ENCODE measurements at places on chromosomes 7 and 10.
A peak's percentile ranks its signal among the peaks of the same experiment; 100 is the strongest.

- DNase-seq: no peak
Measured at GRCh38 chr10:61390851-61391250, 62.3 kb downstream of the TMEM26 start.

- DNase-seq: no peak
Measured at GRCh38 chr10:1267148-1267547, 211.0 kb downstream of the WDR37 start.

- DNase-seq: no peak
Measured at GRCh38 chr7:99024066-99024465, 119.8 kb downstream of the SMURF1 start.

DNA sequence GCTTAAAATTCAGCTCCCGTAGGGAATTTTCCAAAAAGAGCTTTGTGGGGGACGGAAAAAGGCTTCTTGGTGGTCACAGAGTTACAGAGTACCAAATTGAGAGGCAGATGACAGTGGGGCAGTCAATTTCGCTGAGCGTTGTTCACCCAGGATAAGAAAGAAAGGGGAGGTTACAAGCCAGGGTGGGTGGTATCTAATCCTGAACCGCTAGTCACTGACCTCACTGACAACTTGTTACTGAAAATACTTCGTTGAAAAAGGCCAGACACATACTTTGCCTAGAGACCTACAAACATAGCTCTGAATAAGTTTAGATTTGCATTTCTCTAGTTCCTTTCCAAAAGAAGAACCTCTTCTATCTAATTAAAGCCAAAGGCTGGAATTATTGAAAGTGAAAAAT is at the start of gene CTNNA3:
Gene CTNNA3, minus strand, starts transcription at position 167 of the 400 bp plus-strand sequence.
- DNase-seq: peak; percentile 12

GRCh38 chr7:65463184-65463583 is 89.5 kb downstream of the ZNF92 start:
- DNase-seq: no peak

GRCh38 chr7:22420973-22421635 is 64.2 kb upstream of the RAPGEF5 start:
- no peak for DNase-seq

- no peak for DNase-seq
Measured at GRCh38 chr10:3271354-3272115, 99.0 kb upstream of the PITRM1 start.

DNA sequence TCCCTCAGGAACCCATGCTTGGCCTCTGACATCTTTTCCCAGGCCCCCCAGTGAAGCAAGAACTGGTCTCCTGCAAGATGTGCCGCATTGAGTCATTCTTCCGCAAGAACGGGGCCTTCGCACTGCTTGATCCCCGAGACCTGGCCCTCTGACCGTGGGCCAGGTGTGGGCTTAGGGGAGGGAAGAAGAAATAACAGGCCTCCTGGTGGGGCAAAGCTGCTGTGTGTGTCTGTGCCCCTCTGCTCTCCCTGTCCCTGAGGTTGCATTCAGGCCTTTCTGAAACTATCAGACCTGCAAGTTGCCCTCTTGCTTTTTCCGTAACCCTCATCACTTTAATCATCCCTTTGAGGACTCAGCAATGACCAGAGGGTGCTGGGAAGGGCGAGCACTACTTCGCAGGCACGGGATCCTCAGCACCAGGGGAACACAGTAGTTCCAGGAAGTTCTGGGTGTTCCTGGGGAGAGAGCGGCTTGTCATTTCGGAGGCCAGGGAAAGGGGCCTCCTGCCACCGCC is 6.0 kb downstream of the ATP6V1F start:
- DNase-seq: no peak

DNA sequence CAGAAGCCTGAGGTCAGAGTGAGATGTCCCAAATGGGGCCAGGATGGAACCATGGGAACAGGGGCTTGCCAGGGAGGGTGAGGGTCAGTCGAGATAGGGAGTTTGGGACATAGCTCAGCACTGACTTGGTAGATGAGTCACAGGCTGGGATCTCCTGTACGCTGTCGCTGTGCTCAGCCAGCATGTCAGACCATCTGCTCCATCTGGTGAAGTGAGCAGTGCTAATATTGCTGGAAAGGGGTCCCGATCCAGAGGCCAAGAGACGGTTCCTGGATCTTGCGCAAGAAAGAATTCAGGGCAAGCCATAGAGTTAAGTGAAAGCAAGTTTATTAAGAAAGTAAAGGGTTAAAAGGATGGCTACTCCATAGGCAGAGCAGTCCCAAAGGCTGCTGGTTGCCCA is 505.6 kb downstream of the GALNT17 start:
- no peak for DNase-seq

DNA sequence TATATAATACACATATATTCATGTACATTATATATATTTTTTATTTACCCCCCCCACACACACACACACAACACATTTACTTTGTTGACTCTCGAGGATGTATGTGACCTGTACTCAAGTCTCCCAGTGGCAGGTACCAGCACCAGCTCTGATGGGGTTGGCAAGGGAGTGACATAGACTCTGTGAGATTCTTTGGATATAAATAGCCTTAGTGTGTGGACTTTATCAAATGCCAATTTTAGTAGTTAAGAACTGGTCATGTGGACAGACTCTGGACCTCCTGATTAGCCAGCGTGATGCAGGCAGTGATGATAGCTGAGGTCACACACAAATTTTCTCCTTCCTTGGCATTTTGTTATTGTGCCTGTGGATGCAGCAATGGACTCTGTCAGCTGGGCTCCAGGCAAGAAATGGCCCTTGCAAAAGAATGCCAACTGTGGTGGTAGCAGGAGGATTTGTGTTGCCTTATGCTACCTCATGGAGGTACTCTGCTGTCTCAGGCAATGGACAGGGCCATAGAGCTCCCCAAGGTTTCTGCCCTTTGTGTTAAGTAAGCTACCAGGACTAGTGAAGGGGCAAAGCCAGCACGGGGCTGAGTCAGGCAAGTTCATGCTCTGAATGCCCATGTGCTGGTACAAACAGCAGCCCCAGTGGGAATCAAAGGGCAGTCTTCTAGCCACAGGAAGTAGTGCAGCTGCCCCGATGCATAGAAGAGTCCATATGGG is 224.6 kb upstream of the ZWINT start:
- peak; percentile 13 for DNase-seq

GRCh38 chr10:26739071-26739631 is 41.6 kb downstream of the PDSS1 start:
- DNase-seq: no peak

- DNase-seq: no peak
Measured at GRCh38 chr7:96016735-96017134, 244.4 kb downstream of the DYNC1I1 start.

DNA sequence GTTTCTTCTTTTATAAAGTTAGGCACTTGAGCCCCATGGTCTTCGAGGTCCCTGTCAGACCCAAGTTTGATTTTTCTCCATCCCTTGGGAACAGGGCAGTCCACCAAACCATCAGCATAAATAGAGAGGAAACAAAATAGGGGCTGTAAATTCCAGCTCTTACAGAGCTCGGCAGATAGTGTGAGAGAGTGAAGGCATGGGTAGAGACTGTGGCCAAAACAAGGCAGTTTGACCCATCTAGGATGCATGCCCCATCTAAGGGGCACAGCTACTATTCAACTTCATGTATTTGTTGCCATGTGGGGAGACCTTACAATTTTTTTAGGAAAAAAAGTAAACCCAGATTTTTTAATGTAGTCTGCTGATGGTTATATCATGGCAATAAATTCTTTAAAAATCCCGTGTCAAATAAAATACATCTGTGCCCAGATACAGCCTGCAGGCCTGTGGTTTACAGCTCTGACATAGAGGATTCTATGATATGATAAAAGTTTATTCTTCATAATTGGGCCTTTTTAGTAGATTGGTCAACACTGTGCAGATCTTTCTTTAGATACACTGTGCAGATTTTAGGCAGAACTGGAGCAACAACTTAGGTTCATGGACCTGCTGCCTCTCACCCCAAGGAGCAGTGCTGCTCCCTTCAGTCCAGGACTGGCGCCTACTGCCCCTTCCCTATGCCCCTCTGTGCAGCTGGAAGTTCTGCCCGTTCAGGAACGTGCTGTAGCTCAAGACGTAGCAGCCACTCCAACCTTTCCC is 5.3 kb downstream of the PPP1R3C start:
- DNase-seq: no peak

DNA sequence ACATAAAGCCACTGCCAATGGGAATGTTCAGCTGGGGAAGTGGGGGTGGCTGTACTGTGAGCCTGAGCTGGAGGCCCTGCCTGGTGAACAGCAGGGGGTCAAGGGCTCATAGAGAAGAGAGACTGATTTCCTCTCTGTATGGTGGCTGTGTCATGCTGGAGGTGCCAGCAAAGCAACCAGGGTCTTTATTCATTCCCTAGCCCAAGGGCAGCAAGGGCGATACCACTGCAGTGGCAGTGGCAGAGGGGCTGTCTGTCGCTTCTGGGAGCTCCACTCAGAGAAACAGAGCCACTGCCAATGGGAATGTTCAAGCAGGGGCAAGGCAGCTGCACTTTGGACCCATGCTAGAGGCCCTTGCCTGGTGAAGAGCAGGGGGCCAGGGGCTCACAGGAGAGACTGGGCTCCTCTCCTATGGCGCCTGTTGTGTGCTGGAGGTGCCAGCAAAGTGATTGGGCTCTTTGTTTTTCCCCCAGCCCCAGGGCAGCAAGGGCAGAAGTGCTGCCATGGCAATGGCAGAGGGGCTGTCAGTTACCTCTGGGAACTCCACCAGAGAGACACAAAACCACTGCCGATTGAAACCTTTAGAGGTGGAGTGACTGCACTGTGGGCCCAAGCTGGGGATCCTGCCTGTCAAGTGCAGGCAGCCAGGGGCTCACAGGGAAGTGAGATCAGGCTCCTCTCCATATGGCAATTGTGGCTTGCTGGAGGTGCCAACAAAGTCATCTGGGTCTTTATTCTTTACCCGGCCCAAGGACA is 545.1 kb downstream of the SH2D4B start:
- no peak for DNase-seq

DNA sequence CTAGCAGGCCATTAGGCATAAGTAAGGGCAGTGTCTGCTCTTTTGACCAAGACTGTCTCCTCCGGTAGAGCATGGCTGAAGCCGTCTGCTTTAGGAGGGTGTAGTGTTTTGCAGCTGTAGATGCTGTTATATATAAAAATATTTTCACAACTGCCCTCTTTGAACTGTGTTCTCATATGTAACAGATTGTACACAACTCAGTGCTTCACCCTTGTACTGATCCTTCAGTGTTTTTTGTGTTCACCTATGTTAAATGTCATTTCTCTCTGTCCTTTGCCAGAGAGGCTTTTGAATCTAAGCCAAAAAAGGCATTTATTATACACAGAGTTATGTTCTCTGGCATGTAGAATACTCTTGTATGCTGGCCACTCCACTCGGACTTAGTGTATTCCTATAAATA is 135.5 kb downstream of the BICC1 start:
- no peak for DNase-seq

DNA sequence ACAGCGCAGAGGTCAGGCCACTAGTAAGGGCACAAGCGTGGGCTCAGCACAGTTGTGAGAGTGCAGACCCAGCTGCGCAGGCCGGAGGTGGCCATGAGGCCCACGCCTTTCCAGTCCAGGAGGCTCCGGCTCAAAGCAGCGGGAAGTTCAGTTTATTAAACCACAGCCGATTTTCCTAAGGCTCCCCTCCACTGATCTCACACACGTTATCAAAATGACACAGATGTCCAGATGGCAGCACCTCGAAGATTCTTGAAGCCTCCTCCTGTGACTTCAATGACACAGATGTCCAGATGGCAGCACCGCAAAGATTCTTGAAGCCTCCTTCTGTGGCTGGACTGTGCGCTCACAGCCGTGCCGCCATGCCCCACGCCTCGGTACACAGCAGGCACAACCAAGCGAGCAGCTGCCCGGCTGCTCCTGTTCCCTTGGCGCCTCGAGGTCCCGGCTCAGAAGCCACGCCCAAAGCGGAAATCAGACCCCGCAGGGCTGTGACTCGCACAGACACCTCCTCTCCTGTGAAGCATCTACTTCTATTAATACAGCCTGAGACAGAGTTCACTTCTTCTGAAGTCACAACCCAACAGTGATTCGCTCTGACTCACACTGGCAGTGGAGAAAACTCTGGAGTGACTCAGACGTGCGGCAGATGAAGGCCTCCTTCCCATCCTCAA is 122.7 kb downstream of the MAD1L1 start:
- peak; percentile 23 for DNase-seq

GRCh38 chr7:92827464-92828120 is 8.8 kb downstream of the CDK6 start:
- no peak for DNase-seq

DNA sequence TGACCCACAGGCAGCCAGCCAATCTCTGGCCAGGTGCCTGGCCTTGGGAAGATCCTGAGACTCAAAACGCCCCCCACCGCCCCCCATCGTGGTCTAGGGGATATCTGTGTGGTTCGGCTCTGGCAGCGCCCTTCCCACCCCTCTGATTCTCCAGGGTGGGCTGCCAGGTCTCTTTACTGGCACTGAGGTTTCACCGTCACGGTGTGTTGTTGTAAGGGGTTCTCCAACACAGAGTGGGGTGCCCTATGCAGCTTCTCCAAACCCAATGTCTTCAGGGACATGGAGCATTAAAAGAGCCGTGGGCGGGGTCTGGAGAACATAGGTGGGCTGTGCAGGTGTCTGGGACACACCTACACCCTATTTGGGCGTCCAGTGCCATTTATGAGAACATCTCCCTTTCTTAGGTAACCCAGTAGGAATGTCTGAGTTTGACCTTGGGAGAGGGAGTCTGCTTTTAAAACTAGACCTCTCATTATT is 1.5 kb downstream of the MAFK start:
- no peak for DNase-seq

GRCh38 chr7:128094686-128095085 is 63.4 kb upstream of the LRRC4 start:
- no peak for DNase-seq

DNA sequence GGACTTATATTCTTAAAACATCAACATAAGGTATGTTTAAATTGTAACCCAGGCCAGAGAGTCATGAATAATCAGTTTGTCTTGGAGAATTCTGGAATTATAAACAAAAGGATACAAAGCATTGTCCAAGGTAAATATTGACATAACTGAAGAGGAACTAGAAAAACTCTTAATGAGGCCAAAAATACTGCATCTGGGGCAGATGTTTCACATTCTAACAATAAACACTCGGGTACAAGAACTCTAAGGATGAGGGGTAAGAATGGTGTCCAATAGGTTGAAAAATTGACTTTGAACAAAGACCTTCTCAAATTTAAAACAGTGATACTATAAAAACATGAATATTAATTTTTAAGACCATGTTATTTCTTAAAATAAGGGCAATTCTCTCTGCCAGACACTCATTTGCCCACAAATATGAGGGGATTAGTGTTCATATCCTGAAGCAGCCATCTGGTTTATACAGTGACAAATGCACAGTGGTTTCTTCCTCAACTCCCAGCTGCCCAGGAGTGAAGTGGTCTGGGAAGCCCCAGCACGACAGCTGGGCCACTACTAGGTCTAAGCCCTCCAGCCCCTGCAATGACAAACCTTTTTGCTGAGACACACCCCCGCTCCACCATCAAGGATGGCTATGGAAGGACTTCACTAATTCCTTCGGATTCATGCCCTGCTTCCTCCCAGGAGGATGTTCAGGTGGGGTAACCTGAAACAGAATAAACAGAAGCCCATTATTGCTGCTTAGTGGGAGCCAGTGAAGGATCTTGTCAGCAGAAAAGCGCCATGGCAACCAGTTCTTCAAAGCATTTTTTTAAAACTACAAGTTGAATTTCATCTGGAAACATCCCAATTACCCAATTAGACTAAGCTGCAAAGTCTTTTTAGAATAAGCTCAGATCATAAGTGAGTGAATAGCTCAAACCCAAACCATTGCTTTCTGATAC is 107.5 kb upstream of the ARID5B start:
- peak; percentile 89 for DNase-seq

- no peak for DNase-seq
Measured at GRCh38 chr10:43781480-43782361, 133.0 kb upstream of the ZNF32 start.

GRCh38 chr7:128939075-128939860 is 1.5 kb downstream of the IRF5 start:
- no peak for DNase-seq

GRCh38 chr7:52799817-52800216 is 235.6 kb upstream of the POM121L12 start:
- DNase-seq: no peak

Data from SJCRH30 (cell line).